D341Med (cell line): ENCODE measurements at places on chromosomes 11 and 22.

DNA sequence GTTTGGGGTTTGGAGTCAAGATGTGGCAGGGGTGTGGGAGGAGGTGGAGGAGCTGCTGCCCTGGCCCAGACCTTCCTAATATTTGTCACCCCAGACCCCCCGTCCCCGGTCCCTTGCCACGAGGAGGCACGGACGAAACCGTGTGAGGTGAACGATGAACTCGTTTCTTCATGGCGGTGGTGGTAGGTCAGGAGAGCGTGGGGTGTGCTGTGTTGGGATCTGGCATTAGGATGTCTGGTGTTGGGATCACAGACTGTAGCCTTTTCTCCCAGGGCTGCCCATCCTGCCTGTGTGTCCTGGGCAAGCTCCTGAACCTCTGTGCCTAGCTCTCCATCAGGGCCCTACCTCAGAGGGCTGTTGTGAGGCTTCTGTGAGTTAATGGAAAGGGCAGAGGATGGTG, 8.4 kb downstream of the MAPK8IP2 start:
- DNase-seq, result no peak

- DNase-seq, result peak; percentile 90
Observed at GRCh38 chr11:59560702-59561473, 49.5 kb downstream of the OR4D9 start.

- DNase-seq, result no peak
Observed at GRCh38 chr22:44585559-44586350, 87.7 kb upstream of the RTL6 start.

DNA sequence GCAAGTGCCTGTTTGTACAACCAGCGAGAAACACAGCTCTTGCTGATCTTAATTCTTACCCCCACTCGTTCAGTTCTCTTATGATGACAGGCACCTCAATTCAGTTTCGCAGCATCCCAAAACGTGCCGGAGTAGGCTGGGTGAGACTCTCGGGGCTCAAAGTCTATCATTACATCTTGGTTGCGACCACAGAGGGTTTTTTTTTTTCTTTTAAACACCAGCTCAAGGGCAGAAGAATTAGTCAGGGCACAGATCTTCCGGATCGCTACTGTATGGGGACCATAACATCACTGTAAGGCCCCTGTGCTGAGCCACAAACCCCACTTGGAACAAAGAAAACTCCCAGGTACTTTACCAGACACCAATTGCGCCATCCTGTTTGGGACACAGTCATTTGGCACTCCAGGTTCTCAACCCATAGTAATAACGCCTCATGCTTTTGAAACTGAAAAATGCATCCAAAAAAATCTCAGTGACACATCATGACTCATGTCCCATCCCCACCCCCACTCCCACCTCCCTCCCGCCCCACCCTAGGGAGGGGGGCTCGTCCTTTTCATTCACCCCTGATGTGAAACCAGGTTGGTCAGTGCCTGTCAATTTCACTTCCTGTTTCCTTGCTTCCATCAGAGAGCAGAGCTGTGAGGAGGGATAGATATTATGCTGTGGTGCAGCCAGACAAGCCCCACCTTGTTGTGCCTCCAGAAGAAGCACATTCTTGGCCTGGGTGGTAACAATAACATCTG, 41.0 kb upstream of the CD5 start:
- no peak for DNase-seq

DNA sequence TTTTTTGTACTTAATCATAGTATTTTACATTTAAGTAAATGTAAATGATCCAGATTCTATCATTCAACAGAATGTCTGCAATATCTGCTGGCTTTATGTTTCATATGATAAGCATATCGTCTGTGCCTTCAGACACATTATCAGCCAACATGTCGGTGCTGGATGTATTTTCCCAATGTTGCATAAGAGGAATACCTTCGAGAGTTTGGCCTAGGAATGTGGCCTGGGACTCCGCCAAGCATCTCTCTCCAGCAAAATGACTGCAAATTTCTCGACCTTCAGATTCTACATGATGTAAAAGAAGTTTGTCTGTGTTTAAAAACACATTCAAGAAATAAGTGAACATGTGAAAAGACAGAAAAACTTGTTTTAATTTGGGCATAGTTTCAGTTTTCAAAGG, 6.9 kb downstream of the BDNF start:
- DNase-seq, result no peak

- no peak for DNase-seq
Observed at GRCh38 chr22:43118953-43119458, 8.5 kb downstream of the BIK start.

GRCh38 chr11:74639533-74639932, 47.2 kb downstream of the POLD3 start:
- no peak for DNase-seq
